ENCODE measurements at places on chromosomes 11 and 22.

- DNase-seq = no peak
Observed at GRCh38 chr22:49087198-49087597, 740.5 kb downstream of the BRD1 start.

DNA sequence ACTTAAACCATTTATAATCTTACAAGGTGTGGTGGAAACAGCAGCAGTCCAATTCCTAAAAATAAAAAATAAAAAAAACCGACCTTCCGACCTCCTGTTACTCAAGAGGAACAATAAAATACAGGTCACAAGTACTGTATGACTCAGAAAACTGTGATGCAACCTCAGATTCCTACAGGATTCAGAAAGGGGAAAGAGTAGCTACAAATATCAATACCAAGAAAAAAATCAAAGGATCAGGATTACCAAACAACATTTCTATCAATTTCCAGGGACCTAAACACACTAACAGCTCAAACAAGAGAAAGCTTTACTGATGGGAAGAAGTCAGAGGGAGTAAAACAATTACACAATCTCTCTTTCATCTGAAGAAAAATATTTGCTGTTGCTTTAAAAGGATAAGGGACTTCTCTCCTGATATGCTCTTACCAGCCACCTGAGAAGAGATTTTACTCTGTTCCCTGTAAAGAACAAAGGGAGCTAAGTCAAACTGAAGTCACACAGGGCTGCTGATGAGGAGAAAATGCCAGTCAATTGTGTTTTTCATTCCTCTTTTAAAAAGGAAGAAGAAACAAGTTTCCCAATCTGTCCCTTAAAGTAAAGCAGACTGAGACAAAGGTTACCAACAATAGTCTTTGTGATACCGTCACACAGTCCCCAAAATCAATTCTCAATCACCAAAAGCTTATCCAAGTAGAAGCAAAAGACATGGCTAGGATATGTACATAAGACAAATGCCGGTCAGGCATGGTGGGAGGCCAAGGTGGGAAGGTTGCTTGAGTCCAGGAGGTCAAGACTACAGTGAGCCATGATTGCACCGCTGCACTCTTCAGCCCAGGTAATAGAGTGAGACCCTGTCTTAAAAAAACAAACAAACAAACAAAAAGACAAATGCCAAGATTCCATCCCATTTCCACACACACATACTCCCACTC lies 39.3 kb downstream of the AMBRA1 start:
- no peak for DNase-seq

DNA sequence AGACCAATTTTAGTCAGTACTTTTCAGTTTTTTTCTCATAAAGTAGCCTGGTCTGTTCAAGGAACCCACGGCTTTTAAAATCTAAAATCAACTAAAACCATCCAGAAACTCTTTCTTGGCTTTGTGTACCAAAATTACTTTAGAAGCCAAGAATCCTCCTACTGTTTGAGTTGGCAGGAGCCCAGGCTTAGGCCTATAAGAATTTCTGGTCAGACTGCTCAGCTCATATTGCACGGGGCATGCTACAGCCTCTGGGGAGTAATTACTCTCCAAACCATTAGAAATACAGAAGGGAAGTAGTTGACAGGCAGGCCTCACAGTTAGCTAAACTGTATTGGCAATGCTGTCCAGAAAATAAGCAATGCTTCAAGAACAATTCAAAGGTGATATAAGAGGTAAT lies 1862.9 kb upstream of the RAG2 start:
- no peak for DNase-seq

GRCh38 chr22:20154602-20155187 lies 3.8 kb upstream of the CCDC188 start:
- DNase-seq = no peak

DNA sequence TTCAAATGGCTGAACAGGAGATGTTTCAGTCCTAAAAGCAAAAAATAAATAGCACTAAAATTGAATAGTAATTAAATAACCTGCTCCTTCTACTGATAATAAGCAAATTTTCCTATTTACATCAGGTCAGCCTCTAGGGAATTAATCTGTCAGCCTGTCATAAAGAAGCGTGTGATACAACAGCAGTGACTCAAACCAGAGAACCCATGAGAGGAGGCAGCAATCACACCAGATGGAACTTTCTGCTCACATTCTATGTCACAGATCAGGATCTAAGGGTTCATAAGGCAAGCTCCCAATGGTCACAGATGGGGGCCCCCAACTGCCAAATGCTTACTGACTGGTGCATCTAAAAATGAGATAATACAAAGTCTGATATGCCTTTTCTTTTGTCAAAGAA lies 41.1 kb downstream of the RBFOX2 start:
- no peak for DNase-seq

All from stimulated activated CD4-positive, alpha-beta T cell treated with anti-CD3 and anti-CD28 coated beads, Interleukin-1b, Interleukin-23, amount 100 ng/mL, for 1 hour (primary cell).